Upper lobe of right lung (tissue), 1 donor: ENCODE measurements at places on chromosomes 11 and 22. TPM values are rescaled to one million over a fixed set of nuclear protein-coding genes. Genes with fewer than 3 reads are reported as not detected.

GRCh38 chr22:44408829-44409192 lies 89.2 kb downstream of the RTL6 start:
- DNase-seq, result no peak
- no peaks in the 10 kb centered on the region for H3K4me1 ChIP-seq
- H3K27me3 ChIP-seq, result peaks cover 4% of the 10 kb centered on the region
- H3K4me3 ChIP-seq, result no peak overlapping the region
- H3K36me3 ChIP-seq, result no peaks in the 10 kb centered on the region

GRCh38 chr11:77112641-77113381 lies 10.2 kb downstream of the OMP start:
- H3K27me3 ChIP-seq, result no peaks in the 10 kb centered on the region
- DNase-seq, result no peak
- no peak overlapping the region for H3K4me3 ChIP-seq
- no peaks in the 10 kb centered on the region for H3K36me3 ChIP-seq
- no peak overlapping the region for H3K27ac ChIP-seq

GRCh38 chr22:50031189-50032091 lies 18.9 kb upstream of the IL17REL start:
- DNase-seq, result peak; percentile 58
- H3K27ac ChIP-seq, result no peak overlapping the region
- H3K4me3 ChIP-seq, result no peak overlapping the region
- peaks cover 12% of the 10 kb centered on the region for H3K27me3 ChIP-seq
- peaks cover 10% of the 10 kb centered on the region for H3K4me1 ChIP-seq

DNA sequence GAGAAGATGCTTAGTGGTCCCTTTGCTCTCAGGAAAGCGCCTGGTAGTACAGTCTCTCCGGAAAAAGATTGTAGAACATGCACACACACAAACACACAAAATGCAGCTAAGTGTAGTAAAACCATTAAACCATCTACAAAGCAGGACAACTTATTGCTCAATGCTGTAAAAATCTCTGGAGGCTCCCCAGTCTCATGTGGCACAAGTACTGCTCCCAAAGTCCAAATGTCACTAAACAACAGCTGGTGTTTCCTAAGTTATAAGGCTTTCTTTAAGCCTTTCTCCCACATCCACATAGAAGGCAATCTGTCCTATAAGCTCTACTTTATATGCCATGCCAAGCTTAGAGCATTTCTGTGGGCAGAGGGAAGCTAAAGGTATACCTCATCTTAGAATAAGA lies 32.9 kb downstream of the CDON start:
- H3K4me3 ChIP-seq, result no peak overlapping the region
- no peaks in the 10 kb centered on the region for H3K27me3 ChIP-seq
- no peaks in the 10 kb centered on the region for H3K36me3 ChIP-seq
- DNase-seq, result no peak

- H3K36me3 ChIP-seq, result peaks cover 45% of the 10 kb centered on the region
- DNase-seq, result no peak
- no peaks in the 10 kb centered on the region for H3K4me1 ChIP-seq
- H3K27ac ChIP-seq, result no peak overlapping the region
These were observed 9.2 kb downstream of the RRP8 start for GRCh38 chr11:6594142-6594768.

GRCh38 chr11:76589477-76589876 lies 81.1 kb downstream of the LRRC32 start:
- peaks cover 17% of the 10 kb centered on the region for H3K4me1 ChIP-seq
- no peaks in the 10 kb centered on the region for H3K36me3 ChIP-seq
- peak overlapping the region; percentile 79 for H3K27ac ChIP-seq
- H3K27me3 ChIP-seq, result no peaks in the 10 kb centered on the region
- H3K4me3 ChIP-seq, result no peak overlapping the region

DNA sequence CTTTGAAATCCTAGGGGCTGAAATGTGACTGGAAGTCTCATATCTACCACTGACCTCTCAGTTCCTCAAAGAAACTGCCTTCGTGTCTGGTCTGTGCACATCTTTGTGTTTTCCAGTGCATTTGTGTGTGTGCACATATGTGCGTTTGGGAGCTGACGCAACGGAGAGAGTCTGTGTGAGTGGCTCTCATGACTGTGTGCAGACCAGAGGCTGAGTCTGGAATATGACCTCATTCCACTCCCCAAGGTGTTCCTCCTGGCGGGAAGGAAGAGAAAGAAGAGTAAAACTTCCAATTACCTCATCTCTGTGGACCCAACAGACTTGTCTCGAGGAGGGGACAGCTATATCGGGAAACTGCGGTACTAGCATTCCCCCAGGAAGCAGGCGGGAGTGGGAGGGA lies 16.5 kb downstream of the TUB start:
- H3K27ac ChIP-seq, result no peak overlapping the region
- DNase-seq, result no peak

NPTXR gene
- 6.3 TPM for total RNA-seq

OR2D2 gene
- total RNA-seq, result not detected

MYOD1 gene
- total RNA-seq, result not detected

SLC37A2 gene
- 25.1 TPM for total RNA-seq

NCR3LG1 gene
- total RNA-seq, result 5.6 TPM
